ENCODE measurements at places on chromosomes 2 and 18.

DNA sequence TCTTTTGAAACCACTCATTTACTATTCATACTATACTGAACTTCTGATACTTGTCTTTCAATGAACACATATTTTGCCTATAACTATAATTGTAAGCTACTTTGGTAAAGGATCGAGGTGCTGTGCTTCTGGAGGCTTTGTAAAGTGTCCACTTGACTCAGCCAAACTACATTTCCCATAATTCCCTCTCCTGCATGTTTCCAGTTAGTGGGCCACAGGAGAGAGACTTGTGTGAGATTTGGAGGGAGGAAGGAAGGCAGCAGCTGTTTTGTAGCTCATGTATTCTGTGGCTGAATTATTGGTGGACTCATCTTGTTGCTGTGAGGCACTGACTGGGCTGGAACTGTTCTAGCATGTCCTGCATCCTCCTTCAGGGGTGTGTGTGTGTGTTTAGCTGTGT, 328.8 kb downstream of the ARL6IP6 start:
- no peak for DNase-seq

- no peak for DNase-seq
Measured at GRCh38 chr2:11874861-11875260, 128.4 kb downstream of the LPIN1 start.

DNA sequence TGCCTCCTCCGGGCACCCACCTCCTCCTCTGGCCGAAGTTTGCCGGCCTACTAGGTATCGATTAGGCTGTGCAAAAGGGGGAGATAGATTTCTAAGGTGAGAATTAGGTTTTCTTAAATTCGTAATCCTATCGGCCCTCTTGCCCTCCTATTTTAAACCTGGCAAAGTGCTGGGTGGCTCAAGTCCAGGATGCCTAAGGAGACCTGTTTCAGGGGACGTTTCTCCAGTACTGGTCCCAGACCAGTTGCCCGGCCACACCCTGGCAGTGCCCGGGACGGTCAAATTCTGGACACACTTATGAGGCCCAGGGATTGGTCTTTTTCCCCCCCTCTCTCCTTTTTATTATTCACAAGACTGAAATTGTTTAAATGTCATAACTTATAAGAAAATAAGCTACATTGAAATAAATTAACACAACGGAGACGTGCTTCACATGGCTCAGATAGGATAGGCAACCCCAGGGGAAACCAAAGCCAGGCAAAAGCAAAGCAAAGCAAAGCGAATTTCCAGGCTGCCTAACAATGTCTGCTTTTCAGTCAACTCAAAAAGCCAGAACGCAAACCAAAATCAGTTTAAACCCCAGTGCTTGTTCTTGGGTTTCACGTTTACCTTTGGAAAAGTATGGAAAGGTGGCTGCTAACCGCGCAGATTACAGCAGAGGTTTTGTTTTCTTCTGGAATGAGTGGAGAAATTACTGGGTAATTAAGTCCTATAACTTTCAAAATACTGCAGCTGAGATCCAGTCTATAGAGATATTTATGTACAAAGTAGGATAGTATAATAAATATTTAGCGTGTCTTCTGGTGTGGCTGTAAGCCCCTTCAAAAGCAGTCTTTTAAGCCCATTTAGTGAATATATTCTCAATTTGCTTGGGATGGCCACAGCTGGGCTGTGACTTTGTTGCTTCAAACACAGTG, 3.0 kb downstream of the GBX2 start:
- no peak for DNase-seq

GRCh38 chr2:239236808-239237205, 164.0 kb downstream of the HDAC4 start:
- no peak for DNase-seq

DNA sequence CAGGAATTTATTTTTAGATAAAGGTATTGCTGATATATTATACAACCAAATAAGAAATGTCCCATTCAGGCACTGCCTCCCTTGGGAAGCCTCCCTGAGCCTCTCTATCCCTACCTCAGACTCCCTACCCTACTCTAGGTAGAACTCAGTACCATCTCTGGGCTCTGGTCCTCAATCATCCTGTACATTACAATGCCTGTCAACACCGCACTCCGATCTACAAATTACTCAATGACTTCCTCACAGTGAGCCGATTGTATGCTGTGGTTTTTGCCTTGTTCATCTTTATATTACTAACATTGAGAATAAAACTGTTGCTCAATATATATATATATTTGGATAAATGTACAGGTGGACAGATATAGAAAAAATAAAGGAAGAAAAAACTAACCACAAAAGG, 207.5 kb downstream of the STK39 start:
- DNase-seq = no peak

GRCh38 chr18:6004683-6005082, 109.4 kb upstream of the TMEM200C start:
- DNase-seq = no peak

GRCh38 chr2:203559641-203560040, 24.5 kb upstream of the RAPH1 start:
- no peak for DNase-seq

DNA sequence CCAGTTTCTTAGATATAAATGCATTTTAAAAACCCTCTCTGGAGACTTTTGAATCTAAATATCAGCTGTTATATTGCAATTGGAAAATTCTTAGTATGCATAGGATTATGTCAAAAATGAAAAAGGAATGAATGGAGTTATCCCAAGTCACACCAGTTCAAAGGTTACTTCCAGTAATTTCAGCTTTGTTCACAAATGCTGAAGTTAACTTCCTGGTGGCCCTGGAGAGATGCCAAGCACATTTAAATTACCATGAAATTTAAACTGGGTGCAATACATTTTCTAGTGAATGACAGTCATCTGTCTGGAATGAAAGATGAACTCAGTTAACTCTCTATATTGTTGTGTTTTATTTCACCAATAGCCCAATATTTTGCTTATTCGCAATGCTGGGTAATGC, 753.9 kb downstream of the SUCLG1 start:
- peak; percentile 1 for DNase-seq

GRCh38 chr2:113102133-113102532, 25.3 kb upstream of the IL1RN start:
- DNase-seq = no peak

DNA sequence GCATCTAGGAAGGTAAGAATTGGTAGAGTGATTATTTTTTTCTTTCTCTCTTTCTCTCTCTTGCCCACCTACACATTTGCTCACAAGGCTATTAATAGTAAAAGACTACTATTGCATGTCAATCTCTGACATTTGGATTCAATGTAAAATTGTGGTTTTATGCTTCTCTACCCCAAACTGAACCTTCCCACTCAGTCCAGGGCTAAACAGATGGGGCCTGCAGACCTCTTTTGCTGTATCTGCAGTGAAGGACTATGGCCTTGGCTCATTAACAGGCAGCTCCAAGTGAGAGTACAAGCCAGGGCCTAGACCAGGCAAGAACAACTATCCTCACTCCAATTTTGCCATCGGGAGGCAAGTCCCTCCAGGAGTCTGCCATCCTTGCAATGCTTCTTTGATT, 68.3 kb upstream of the ARL4C start:
- DNase-seq = no peak

DNA sequence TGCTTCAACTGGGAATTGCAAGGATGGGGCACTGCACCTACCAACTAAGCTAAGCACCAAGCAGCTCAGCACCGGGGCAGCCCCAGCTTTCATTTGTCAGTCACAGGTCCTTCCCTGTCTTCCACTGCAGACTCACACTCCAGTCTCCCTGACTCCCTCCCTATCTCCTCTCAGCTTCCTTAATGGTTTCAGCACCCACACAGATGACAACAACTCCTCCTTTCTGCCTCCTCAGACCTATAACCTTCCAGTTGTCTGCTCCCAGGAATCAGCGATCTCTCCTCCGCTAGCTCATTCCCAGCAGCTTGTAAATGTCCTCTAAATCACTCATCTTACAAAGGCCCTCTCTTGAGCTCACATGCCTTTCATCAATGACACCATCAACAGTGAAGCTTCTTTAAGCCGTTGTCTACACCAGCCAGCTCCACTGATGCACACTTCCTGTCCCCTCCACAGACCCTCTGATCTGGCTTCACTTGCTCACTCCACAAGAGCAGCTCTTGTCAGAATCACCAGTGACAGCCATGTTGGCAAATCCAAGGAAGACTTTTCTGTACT, 32.1 kb downstream of the CLASP1 start:
- no peak for DNase-seq

DNA sequence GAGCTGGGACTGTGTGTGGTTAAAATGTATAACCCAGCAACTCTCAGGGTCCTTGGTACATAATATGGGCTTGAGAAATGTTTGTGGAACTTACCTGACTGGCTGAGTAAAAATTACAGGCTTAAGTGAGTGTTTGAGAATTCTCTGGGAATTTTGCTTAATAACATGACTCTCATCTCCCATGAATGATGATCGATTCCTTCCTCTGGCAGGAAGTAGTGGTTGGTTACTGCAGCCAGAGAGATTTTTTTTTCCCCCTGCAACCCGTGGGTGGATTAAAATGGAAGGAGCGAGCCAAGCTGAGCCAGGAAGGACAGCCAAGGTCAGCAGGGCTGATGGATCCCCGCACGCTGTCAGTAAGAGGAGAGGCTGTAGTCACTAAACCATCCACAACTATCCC, 40.6 kb upstream of the RFX8 start:
- DNase-seq = no peak

DNA sequence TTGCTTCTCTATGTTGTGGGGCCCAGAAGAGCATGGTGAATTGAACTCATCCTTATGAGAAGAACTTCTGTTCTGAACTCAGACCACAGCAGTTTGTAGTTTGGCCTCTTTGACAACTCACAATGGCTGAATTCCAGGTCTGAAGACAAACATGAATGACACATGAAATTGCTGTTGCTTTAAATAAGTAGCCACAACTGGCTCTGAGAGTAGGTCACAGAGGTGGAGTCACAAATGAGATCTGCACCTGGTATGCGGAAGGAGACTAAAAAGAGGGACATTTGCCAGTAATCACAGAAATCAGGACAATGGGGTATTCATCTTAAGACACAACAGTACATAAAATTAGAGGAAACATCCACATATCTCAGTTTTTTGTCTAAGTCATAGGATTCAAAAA, 290.3 kb upstream of the MMADHC start:
- peak; percentile 37 for DNase-seq

DNA sequence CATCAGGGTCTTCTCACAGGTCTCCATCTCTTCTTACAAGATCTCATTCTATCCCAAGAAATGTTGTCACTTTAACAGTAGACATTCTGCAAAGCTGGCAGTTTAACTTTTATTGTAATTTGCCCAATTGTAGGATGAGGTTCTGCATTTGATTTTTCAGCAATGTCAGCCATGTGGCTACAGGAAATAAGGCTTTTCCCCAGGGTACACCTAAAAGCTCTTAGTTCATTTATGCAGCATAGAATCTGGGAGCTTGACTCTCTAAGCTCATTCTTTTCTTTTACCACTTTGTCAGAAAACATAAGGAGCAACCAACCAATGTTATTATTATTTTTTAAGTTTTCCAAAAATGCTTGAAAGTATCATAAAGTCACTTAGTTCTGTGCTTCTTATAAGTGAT, 123.4 kb downstream of the CALCRL start:
- no peak for DNase-seq

DNA sequence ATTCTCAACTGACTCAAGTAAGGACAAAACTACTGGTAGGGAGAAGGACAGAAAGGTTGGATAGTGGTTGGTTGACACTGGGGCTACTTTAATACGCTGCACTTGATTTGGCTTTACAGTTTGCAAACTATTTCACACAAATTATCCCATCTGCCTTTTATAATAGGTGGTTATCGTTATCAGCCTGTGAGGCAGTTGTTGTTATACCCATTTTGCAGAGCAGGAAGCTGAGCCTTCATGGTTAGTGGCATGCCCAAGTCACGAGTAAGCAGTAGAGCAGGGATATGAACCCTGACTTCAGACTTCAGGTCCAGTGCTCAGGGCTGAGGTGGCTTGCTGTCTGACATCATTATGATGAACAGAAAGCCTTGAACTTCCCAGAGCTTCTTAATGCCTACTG, 5.3 kb downstream of the CTIF start:
- no peak for DNase-seq

- no peak for DNase-seq
Measured at GRCh38 chr2:145558617-145559350, 1038.9 kb upstream of the ZEB2 start.

DNA sequence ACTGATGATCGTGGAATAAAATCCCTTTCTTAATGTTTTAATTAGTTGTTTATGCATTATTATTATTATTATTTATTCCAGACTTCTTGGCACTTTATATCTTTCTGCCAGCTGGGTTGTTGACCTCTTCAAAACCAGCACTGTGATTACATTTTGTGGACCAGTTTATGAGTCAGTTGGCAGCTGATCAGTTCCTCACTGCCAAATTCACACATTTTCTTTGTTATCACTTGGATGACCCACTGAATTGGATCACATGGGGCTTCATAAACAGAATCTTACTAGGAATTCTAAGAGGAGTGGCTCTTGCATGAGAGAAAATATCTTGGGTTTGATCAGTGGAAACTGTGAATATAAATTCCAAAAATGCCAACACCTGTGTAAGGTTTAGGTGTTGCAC, 321.8 kb upstream of the SPRED2 start:
- no peak for DNase-seq

DNA sequence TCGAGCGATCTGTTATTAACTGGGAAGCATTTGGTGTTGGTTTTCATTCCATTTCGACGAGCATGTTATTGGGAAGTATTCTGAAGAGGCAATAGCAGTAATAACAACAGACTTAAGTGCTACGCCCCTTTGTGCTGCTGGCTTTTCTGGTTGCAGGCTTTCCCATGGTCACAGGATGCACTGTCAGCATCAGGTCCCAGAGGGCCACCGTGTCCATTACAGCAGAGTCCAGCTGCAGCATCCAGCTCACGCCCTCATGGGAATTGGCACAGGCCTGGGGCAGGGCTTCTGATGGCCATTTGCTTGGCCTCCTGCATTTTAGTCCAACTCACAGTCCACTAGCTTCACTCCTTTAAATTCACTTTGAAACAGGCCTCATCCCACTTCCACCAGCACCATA, 44.4 kb downstream of the BCL2L11 start:
- no peak for DNase-seq

- DNase-seq = no peak
Measured at GRCh38 chr2:223999862-224000261, 39.2 kb downstream of the SERPINE2 start.

- no peak for DNase-seq
Measured at GRCh38 chr2:7458066-7458465, 540.9 kb downstream of the RNF144A start.

DNA sequence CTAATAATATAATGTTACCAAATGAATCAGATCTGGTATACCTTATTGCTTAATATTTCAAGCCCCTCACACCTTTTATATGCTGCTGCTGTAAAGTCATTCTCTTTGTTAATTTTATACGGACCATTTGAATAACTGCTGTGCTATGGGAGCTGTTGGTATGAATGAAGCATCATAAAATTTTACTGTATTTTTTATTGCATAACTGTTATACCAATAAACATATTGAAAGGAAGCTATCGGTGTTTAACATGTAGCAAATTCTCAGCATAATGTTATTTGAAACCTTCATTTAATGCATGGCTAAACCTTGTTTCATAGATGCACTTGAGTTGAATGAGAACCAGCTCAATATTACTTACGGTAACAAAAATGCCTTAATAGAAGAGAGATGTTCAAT, 1040.3 kb downstream of the SOCS6 start:
- DNase-seq = no peak

GRCh38 chr2:128501700-128502099, 183.0 kb upstream of the HS6ST1 start:
- DNase-seq = no peak
